ENCODE measurements at places on chromosomes 6 and 20. TPM values are rescaled to one million over a fixed set of nuclear protein-coding genes. Genes with fewer than 3 reads are reported as not detected.

Gene TP53TG5
- total RNA-seq, result 0.68 TPM

Gene EPB41L1
- total RNA-seq, result 20.5 TPM

Gene HRH3
- total RNA-seq, result not detected

Gene KCNK5
- 1.2 TPM for total RNA-seq

Gene COL10A1
- total RNA-seq, result not detected

Gene EYA4
- total RNA-seq, result 7.2 TPM

Gene PGK2
- not detected for total RNA-seq

Gene BTN2A1
- total RNA-seq, result 19.1 TPM

Gene PPP1R14C
- 94.9 TPM for total RNA-seq

Gene VWA7
- total RNA-seq, result 4.8 TPM

Gene KIAA0408
- 1.5 TPM for total RNA-seq

Gene RAB44
- 0.12 TPM for total RNA-seq

Gene TXLNB
- 52.4 TPM for total RNA-seq

Gene SCUBE3
- 0.44 TPM for total RNA-seq

Gene WASF1
- total RNA-seq, result 3.0 TPM

Gene PSORS1C1
- 1.1 TPM for total RNA-seq

Gene TRIM10
- not detected for total RNA-seq

Measured in left cardiac atrium (tissue), 4 donors.